Panc1 (cell line): ENCODE measurements at places on chromosomes 4 and X.

DNA sequence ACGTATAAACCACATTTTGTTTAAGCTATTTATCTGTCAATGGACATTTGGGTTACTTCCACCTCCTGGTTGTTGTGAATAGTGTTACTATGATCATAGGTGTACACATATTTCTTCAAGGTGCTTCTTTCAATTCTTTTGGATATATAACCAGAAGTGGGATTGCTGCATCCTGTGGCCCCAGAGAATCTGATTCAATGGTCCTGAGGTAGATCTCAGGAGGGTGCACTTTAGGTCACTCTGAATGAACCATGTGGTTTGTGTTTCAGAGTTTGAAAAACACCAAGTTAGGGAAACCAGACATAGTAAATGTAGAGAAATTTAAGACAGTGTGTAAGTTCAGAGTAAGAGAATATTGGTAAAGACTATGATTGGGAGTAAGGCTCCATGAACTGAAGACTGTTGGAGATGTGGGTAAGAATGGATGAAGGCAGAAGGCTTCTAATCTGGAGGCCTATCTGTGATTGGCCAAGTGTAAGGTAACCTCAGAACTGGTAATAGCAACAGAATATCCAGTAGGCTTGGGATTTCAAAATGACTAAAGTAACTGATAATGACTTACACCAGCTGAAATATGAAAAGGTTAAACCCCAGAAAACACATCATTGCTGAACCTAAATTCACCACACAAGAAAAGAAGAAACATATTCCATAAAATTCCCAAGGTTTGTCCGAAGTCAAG lies 236.9 kb downstream of the CAMK2D start:
- DNase-seq = no peak

- no peak for DNase-seq
Measured at GRCh38 chrX:32571579-32571978, 639.8 kb downstream of the DMD start.

- no peak for DNase-seq
Measured at GRCh38 chrX:153766871-153767673, 3.0 kb downstream of the PLXNB3 start.

- no peak for DNase-seq
Measured at GRCh38 chrX:2840961-2841360, 12.2 kb downstream of the GYG2 start.

DNA sequence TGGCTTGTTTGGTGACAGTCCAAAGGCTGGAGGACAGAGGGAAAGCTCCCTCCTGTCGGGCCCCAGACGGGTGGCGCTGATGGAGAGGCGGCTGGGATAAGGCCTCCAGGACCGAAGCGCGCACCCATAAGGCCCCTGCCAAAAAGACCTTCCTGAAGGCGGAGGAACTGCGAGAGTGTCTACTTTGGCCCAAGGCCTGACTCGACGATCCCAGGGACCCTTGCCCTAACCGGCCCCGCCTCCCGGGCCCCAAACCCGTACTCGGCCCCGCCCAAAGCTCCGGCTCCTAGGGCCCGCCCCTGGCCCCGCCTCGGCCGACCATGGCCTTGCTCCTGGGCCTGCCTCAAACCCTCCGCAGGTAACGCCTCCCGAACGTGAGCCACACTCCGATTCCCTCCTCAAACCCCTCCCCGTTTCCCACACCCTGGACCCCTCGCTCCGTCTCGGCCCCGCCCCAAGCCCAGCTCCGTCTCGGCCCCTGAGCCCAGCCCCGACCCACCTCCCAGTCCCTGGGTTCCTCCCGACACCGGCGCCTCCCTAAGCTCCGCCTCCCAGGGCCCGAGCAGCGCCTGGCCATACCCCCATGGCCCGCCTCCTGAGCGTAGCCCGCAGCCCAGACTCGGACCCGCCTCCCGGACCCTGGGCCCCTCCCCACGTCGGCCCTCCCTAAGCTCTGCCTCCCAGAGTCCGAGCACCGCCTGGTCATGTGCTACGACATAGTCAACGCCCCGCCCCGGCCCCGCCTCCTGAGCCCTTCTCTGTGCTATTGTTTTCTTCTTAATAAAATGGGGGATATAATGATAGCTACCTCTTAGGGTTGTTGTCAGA lies 90.0 kb upstream of the DRD5 start:
- peak; percentile 43 for DNase-seq

DNA sequence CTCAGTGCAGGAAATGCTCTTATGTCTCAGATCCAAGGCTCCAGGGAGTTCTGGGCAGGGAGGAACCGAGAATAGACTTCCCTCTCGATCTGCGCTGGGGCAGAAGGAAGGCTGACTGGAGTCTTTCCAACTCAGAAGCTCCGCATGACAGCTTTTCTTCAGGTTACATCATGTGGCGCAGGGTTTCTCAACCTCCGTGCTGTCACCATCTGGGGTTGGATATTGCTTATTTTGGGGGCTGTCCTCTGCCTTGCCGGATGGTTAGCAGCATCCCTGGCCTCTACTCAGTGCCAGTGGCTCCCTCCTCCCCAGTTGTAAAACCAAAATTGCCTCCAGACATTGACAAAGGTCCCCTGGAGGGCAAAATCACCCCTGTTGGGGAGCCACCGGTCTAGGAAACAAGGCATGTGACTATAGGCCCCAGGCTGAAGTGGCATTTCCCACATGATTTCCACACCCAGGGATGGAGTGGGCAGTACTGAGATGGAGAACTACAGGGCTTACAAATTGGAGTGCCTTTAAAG lies 21.4 kb downstream of the REELD1 start:
- no peak for DNase-seq

GRCh38 chr4:47786958-47787370 lies 50.9 kb downstream of the CORIN start:
- no peak for DNase-seq

DNA sequence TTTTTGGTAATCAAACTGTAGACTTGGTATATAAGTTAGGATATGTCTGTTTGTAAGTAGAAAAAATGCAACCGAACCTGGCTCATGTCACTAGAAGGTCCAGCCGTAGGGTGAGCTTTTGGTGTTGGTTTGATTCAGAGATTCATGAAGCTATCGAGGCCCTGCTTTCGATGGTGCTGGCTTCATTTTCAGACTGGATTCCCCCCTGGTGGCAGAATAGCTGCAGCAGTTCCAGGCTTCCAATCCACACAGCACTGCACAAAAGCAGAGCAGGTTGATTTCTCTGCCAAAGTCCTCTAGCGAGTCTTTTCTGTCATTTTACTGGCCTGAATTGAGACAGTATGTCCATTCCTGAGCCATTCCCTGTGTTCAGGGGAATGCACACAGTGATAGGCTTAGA lies 33.1 kb downstream of the PDK3 start:
- DNase-seq = no peak

GRCh38 chr4:157076578-157076947 lies 613 bp downstream of the GLRB start:
- DNase-seq = no peak

DNA sequence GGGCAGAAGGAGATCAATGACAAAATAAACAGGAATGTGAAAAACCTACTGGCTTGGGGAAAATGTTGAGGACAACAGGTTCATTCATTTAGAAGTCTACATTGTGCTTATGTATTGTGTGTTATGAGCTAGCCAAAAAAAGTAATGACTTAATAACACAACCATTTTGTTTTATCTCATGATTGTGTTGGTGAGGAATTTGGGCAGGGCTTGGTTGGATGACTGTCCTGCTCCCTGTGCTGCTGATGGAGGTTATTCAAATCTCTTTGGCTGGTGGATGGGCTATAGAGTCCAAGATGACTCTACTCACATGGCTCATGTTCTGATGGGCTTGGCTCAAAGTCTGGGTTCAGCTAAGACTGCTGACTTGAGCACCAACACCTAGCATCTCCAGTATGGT lies 116.3 kb downstream of the HS3ST1 start:
- no peak for DNase-seq
